ENCODE measurements at places on chromosomes 13 and 19.

DNA sequence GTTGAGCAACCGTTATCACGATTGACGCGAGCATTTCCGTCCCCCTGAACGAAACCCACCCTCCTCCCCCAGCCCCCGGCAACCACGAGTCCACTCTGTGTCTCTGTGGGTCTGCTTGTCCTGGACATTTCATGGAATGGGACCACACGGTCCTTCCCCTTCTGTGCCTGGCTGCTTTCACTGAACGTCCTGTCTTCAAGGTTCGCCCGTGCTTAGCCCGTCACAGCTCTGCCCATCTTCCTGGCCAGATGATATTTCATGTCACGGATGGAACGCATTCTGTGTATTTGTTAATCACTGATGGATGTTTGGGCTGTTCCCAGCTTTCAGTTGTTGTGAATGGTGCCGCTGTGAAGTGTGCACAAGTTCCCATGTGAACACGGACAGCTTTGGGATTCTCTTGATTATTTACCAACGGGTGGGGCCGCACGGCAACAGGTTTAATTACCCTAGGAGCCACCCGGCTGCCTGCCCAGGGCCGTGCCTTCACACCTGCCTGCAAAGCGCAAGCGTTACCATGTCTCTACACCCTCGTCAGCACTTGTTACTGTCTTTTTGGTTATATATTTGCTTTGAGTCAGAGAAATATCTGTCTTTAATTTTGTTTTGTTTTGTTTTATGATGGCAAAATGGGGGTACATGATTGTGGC is 42.5 kb downstream of the RASA3 start:
- DNase-seq, result no peak

DNA sequence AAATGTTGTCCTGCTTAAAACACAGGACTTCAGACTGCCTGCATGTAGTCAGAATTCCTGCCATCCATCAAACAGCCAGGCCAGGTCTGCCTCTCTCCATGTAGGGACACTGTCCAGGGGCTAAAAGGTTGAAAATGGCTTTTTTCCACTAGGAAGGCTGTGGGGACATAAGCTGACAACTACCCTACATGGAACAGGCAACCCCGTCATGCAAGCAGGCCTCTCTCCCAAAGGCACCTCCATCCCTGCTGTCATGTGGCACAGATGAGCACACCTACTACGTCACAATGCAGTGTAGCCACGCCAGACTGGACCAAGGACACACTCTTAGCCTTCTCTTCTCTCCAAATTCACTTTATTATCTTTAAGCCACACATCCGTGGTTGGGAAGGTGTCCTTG is 40.8 kb downstream of the LATS2 start:
- no peak for DNase-seq

DNA sequence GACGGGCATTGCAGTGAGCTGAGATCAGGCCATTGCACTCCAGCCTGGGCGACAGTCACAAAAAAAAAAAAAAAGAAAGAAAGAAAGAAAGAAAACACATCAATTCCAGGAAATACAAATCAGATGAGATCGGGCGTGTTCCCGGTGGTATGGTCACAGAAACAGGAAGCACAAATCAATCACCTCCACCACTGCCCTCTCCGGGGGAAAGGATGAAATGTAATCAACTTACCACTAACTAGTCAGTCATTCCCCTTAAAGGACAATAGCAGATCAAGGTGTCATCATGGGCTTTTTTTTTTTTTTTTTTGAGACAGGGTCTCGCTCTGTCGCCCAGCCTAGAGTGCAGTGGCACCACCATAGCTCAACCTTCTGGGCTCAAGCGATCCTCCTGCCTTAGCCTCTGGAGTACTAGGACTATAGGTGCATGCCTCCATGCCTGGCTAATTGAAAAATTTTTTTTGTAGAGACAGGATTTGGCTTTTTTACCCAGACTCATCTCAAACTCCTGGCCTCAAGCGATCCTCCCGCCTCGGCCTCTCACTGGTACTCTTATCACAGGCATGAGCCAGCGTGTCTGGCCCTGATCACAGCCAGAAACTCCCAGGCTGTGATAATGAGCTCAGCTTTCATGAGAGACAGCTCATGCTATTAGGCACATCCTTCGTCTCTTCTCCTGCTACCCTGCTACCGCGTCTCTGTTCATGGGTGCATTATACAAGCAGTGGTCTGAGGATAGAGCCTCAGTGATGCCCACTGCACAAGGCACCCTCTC is 6.8 kb upstream of the DPRX start:
- DNase-seq, result no peak

GRCh38 chr19:40806423-40807146 is 7.6 kb downstream of the EGLN2 start:
- DNase-seq, result peak; percentile 85

DNA sequence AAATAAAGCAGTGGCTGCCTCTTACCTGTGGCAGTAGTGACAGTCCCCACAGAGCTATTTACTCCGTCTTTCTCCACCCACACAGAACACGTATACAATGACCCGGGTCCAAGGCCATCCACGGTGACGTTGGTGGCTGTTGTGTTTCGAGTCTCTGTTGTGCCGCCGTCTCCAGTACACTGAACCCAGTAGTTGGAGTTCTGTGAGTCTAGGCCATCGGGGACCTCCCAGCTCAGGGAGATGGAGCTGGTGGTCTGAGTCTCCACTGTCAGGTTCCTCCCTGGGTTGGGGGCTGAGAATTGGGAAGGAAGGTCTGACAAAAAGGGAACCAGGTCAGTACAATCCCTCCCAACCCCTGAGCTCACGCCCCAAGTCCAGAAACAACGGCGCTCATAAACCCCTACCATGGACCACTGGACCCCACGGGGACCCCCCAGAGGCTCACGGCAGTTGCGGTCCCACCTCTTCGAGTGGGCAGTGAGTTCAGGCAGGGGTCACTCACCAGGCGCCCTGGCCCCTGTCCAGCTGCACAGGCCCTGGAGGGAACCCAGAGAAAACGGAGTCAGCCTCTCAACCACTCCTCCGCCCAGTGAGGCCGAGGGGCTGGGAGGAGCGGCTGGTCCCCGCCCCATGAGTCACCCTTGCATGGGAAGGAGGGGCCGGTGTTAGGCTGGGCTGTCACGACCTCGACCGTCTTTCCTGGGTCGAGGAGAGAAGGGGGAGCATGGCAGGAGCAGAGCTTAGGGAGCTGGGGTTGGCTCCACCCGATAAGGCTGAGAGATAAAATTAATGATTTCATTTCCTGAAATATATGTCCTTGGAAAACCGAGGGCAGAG is 2.4 kb downstream of the PTPRH start:
- no peak for DNase-seq

- DNase-seq, result peak; percentile 76
These were observed 2.9 kb upstream of the LTBP4 start for GRCh38 chr19:40598121-40598917.

GRCh38 chr13:52405369-52405766 is 604 bp downstream of the THSD1 start:
- no peak for DNase-seq

- no peak for DNase-seq
These were observed 4.7 kb upstream of the DPF1 start for GRCh38 chr19:38228491-38229439.

DNA sequence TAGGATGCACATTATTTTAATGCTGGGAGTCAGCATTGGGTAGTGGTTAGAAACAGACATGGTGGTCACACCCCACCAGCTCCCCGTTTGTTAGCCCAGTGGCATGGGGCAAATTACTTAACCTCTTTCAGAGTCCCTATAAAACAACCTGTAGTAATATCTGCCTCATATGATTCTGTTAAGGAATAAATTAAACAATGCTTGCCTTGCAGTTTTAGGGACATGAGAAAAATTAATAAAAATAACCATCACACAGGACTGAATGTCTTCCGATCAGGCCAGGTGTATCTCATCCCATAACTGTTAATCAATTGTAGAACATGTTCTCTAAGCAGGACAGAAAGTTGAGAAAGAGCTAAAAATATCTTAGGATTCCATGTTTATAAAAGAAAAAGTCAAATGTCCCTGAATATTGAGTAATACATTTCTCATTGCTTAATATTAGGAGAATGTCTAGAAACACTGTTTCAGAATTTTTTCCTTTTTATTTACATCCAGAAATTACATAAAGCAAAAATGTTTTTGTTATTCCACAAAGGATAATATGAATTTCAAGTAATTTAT is 196.5 kb downstream of the GPC6 start:
- no peak for DNase-seq

- no peak for DNase-seq
These were observed 59.6 kb downstream of the DCT start for GRCh38 chr13:94419925-94420305.

GRCh38 chr19:14544977-14545715 is 15.8 kb downstream of the TECR start:
- no peak for DNase-seq

GRCh38 chr19:15895876-15896430 is 1.9 kb downstream of the CYP4F2 start:
- DNase-seq, result no peak

- DNase-seq, result no peak
These were observed 62.2 kb downstream of the RASA3 start for GRCh38 chr13:114070098-114070799.
